Activated CD8-positive, alpha-beta T cell treated with anti-CD3 and anti-CD28 coated beads, Interleukin-2, amount 10 ng/mL, durations not matched to agents 7 days and 5 days (primary cell): ENCODE measurements at places on chromosomes 4 and X.

DNA sequence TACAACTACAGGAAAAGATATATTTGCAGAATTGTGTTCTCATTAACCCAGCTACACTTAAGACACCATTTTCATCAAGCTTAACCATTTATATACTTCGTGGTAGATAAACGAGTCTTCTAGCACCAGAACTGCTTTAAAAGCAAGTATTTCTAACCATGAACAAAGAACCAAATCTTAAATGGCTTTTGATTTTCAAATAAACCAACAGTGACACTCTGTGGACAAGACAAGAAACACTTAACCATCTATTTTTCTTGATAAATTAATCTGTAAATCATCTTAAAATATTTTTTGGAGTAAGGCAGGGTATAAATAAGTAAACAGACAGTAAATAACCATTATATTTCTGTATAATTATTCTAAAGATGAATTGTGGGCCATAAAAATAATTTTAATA, 10.2 kb downstream of the BEND2 start:
- DNase-seq, result no peak

DNA sequence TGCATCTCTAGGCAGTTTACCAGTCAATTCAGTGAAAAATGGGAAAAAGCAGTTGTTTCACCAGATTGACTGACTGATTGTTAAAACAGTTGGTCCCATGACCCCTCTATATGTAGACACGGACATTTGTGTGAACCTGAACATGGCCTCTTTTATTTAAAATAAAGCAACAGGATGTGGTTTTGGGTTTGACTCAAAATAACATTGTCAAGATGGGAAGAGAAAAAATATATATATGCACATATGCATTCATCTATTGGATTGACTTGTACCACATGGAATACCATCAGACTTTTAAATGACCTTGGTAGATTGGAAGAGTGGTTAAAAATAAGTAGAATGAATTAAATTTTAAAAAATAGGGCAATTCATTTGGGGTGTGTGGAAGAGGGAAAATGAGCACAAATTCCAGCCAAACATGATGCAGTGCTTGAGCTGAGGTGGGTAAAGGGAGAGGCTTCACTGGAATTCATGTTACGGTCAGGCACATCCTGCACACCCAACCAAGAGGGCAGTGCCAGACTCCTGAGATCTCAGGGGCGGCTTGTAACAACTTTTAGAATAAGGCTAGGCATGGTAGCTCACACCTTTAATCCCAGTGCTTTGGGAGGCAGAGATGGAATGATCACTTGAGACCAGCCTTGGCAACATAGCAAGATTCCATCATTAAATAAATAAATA, 560.7 kb upstream of the TENM3 start:
- no peak for DNase-seq

- no peak for DNase-seq
These were observed 27.4 kb downstream of the GAB1 start for GRCh38 chr4:143364063-143364462.

DNA sequence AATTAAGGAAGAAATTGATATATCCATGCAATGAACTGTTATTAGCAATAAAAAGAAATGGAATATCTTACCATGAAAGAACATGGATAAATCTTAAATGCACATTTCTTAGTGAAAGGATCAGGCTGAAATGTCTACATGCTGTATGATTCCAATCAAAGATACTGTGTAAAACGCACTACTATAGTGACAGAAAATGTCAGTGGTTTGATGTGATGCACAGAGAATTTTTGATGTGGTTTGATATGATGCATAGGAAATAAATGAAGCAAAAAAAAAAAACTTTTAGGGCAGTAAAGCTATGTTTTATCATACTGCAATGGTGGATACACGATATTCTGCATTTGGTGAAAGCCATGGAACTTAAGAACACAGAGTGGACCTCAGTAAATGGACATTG, 547.6 kb downstream of the GABRG1 start:
- DNase-seq, result no peak

DNA sequence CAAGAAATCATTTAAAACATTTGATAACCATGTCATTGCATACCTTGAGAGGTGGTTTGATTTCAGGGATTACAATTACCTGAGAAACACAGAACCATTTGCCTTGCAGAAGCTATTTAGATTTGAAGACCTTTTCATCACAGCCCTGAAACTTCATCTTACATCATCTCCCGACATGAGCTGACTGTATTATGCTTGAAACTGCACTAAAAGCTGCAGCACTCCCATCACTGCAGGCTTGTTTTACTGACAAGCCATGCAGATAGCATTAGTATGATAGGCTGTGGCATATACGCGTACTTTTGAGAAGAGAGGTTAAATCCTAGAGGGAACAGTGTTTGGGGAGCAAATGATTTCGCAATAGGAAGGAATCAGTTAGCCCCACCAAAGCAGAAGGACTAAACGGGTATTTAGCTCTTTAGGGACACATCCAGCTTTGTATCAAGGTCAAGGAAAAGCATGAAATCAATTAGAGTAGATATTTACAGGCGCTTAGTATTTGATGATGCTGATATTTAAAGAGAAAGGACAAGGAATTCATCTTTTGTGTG, 133.2 kb upstream of the DIAPH2 start:
- DNase-seq, result no peak

GRCh38 chrX:46601283-46601682, 27.7 kb downstream of the CHST7 start:
- no peak for DNase-seq

DNA sequence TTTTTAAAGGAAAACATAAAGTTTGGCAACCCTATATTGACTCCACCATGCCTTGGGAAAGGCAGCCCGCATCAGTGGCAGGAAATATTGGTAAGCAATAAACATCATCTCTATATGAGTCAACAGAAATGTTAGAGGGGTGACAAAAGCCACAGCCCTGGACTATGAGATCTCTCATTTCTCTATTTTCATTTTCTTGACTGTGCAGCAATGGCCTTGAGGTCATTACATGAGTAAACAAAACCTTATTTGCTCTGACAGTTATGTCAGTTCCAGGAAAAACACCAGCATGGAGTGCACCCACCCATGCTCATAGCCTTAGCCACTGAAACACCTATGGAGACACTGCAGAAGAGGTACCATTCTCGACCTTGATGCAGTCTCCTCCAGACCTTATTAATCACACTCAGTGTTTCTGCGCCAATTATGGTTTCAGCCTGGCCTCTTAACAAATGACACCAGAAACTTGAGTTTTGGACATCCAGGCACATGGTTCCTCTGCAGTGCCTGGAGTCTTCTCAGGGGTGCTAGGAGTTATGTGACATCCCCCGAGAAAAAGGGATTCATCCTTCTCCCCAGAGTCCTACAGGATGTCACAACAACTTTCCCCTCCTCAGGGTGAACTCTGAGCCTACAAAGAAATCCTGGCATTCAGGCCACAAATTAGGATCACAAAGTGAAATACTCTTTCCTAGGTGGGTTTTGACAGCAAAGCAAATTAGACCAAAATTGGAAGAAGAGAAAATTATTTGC, 16.0 kb upstream of the HPGD start:
- DNase-seq, result peak; percentile 22

DNA sequence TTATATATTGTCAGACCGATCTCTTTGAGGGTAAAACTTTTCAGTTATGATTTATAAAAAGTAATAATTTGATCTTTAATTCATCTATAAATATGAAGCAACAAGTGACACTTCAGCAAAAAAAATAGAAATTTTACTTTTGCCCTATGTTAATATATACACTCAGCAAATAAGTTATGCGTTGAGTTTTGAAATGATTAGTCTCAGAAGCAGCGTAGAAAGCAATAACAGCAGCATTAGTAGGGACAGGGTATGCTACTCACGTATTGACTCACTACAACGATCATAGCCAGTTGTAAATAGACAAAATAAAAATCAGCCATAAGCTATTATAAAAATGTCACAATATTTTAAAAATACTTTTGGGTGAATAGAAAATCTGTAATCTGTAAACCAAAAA, 1229.2 kb downstream of the ADGRL3 start:
- DNase-seq, result no peak

DNA sequence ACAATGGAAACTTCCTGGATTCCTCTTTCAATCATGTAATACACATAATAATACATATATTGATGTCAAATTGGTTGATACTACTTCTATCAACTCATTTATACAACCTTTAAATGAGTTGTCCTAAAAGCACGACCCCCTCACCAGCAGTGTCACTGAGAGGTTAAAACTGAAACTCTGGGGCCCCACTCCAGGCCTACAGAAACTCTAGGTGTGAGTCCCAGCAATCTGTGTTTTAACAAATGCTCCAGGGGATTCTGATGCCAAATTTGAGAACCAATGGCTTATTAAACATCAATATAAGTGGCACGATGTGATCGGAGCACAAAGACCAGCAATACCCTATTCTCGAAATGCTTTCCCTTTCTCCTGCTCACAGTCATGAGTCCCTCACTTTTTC, 47.9 kb downstream of the ATP8A1 start:
- no peak for DNase-seq

GRCh38 chr4:147617841-147618691, 869 bp downstream of the TMEM184C start:
- DNase-seq, result no peak

DNA sequence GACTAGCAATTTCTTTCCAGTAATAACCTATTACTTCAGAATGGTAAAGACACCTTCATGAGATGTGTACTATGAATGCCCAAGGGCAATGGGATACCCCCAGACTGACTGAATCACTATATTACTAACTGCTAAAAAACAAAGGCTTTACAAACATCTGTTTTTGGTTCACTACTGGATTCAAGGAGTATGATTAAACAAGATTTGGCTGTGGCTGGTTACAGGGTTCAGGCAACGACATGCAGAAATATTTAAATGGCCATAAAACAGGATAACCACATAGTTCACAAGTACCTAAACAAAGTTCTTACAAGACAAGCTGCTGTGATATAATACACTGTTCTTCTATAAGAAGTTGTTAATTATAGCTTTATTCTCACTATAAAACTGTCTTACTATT, 128.2 kb downstream of the FRYL start:
- DNase-seq, result no peak

GRCh38 chr4:87213421-87214075, 6.9 kb downstream of the KLHL8 start:
- no peak for DNase-seq

- DNase-seq, result no peak
These were observed 16.0 kb upstream of the C4orf36 start for GRCh38 chr4:86908251-86908657.

DNA sequence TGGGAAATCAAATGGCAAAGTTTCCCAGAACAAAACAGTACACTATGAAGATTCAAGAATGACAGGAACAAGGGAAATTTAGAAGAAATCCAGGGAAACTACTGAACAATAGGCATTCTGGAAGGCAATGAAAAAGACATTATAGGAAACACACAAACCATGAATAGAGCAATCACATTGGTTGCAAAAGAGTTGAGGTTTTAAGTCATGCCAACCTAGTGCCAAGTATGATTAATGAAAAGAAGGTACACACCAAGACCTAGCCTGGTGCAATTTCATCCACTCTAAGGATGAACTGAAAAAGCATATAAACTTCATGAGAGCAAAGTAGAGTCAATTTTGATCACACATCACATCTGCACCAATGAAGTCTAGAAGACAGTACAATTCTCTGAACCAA, 326.9 kb downstream of the PDHA2 start:
- DNase-seq, result no peak

GRCh38 chrX:103215425-103215991, 600 bp downstream of the BEX4 start:
- DNase-seq, result peak; percentile 36

GRCh38 chr4:183986971-183987946, 82.2 kb downstream of the STOX2 start:
- no peak for DNase-seq

DNA sequence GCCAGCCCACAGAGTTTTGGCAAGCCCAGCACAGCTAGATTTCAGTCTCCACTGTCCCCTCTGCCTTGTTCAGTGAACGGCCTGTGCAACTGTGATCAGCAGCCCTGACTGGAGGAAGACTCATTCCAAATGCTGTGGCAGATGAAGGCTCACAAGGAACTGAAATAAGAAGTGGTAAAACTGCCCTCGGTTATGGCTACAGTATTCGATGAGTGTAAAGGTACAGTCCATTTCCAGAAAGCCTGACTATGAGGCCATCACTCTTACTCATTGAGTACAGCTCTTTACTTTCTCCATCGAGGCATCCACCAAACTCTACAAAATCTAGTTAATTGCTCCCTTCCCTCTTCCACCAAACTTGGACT, 69.1 kb downstream of the RHOH start:
- no peak for DNase-seq
